ENCODE measurements at places on chromosomes 11 and 22.

- no peak for DNase-seq
Observed at GRCh38 chr22:19638282-19639015, 75.9 kb upstream of the SEPTIN5 start.

GRCh38 chr11:20337526-20338154 lies 25.9 kb upstream of the HTATIP2 start:
- no peak for DNase-seq

DNA sequence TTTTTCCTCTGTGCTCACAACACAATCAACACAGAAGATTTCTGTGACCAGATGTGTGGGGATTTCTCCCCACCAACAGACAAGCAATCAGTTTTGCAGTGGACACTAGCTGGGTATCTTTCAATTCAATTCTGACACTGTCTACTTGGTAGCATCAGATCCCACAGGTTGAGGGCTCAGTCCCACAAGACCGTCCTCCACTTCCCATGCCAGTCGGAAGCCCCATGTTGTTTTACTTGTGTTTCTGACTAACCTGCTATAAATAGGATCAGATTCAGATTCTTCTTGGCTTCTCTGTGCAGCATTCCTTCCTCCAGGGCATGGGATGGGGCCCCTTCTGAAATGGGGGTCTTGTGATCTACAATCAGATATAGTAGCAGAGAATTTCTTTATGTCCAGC lies 19.6 kb downstream of the ACER3 start:
- no peak for DNase-seq

- no peak for DNase-seq
Observed at GRCh38 chr11:1480191-1480554, 6.4 kb downstream of the MOB2 start.
